ENCODE measurements at places on chromosomes 5 and 9.

GRCh38 chr5:15676591-15676990 lies 176.6 kb downstream of the FBXL7 start:
- no peaks in the 10 kb centered on the region for H3K27me3 ChIP-seq
- H3K27ac ChIP-seq, result no peak overlapping the region
- H3K4me1 ChIP-seq, result peaks cover 41% of the 10 kb centered on the region
- H3K36me3 ChIP-seq, result no peaks in the 10 kb centered on the region
- DNase-seq, result no peak
- H3K4me3 ChIP-seq, result no peak overlapping the region

- no peaks in the 10 kb centered on the region for H3K36me3 ChIP-seq
- H3K4me1 ChIP-seq, result peaks cover 7% of the 10 kb centered on the region
- H3K27me3 ChIP-seq, result no peaks in the 10 kb centered on the region
- no peak for DNase-seq
- no peak overlapping the region for H3K27ac ChIP-seq
Measured at GRCh38 chr9:94649100-94649819, 9.9 kb upstream of the FBP1 start.

DNA sequence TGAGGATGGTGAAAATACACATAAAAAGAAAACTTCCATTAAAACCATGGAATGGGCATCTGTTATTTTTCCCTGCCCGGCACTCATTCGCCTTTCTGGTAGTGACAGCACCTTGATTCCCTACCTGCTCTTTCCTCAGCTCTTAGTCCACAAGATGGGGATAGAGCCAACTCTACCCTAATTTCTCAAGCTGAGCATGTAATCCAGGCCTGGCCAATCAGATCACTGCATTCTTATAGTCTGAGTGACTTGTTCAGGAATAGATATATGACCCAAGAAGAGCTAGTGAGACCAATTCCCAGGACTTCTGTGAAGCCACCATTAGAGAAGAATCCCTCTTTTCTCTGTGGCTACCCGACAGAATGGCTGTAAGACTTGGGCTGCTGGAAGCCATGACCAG lies 58.1 kb downstream of the TSSK1B start:
- no peaks in the 10 kb centered on the region for H3K27me3 ChIP-seq
- H3K36me3 ChIP-seq, result no peaks in the 10 kb centered on the region
- H3K4me3 ChIP-seq, result no peak overlapping the region
- no peak for DNase-seq
- H3K4me1 ChIP-seq, result peaks cover 9% of the 10 kb centered on the region

DNA sequence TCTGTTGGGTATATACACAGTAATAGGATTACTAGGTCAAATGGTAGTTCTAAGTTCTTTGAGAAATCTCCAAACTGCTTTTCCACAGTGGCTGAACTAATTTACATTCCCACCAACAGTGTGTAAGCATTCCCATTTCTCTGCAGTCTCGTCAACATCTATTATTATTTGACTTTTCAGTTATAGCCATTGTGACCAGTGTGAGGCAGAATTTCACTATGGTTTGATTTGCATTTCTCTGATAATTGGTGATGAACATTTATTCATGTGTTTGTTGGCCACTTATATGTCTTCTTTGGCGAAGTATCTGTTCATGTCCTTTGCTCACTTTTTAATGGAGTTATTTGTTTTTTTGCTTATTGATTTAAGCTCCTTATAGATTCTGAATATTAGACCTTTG lies 596.2 kb upstream of the DAB2 start:
- H3K27me3 ChIP-seq, result no peaks in the 10 kb centered on the region
- no peak overlapping the region for H3K27ac ChIP-seq
- no peaks in the 10 kb centered on the region for H3K36me3 ChIP-seq
- H3K4me3 ChIP-seq, result no peak overlapping the region

DNA sequence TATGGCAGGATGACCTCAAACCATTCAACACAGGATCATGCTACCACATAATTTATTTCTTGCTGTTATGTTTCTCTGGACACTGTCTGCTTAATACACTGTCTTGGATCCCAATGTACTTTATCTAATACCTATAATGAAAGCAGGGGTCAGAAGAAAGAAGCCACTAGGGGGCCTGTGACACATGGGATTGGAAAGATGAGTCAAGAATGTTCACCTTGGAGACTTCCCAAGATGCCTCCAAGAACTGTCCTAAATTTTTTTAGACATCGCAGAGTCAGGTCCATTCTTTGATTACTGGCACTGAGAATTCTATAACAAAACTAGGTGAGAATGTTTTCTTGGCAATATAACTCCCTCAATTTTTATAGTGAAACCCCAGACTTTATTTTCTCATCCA lies 305.8 kb upstream of the SMARCA2 start:
- no peaks in the 10 kb centered on the region for H3K27me3 ChIP-seq
- no peaks in the 10 kb centered on the region for H3K4me1 ChIP-seq
- H3K27ac ChIP-seq, result no peak overlapping the region
- DNase-seq, result no peak
- no peak overlapping the region for H3K4me3 ChIP-seq

Measured in heart left ventricle (tissue), 16 donors.